Hepatic stellate cell (primary cell): ENCODE measurements at places on chromosomes 6 and 20.

DNA sequence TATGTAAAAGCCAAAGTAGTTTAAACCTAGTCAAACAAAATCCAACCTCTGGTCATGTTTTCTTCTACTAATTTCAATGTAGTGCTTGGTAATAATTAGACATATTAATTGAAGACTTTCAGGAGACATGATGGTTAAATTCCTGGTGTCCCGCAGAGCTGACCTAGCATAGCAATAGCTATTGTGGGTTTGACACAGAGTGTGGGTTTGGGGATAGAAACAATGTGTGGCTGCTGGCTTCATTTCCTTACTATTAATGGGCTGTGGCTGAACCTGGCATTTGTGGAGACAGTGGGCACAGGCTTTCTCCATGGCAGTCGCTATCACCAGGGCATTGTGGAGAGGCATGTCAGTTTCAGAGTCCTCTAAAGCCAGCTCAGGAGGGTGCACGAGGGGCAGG lies 54.1 kb upstream of the GGTLC1 start:
- DNase-seq, result no peak

- DNase-seq, result no peak
Observed at GRCh38 chr6:79223611-79224404, 10.7 kb downstream of the HMGN3 start.

GRCh38 chr6:170017603-170018320 lies 266.3 kb downstream of the ERMARD start:
- no peak for DNase-seq

DNA sequence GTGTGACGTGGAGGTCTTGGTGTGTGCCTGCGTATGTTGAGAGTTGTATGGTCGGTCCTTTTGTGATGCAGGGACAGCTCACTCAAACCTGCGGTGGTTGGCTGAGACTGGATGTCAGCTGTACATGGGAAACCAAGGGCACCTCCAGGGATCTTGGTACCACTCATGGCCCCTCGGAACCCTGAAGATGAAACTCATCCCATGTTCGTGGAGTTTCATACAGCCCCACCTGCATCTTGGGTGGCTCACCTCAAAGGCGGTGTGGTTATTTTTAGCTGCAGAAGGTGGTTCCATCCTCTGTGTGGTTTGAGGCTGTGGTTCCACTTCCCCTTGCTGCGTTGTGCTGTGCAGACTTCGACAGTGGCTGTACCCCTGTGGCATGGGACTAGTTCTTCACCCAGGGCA lies 52.6 kb upstream of the SLC22A1 start:
- DNase-seq, result no peak

DNA sequence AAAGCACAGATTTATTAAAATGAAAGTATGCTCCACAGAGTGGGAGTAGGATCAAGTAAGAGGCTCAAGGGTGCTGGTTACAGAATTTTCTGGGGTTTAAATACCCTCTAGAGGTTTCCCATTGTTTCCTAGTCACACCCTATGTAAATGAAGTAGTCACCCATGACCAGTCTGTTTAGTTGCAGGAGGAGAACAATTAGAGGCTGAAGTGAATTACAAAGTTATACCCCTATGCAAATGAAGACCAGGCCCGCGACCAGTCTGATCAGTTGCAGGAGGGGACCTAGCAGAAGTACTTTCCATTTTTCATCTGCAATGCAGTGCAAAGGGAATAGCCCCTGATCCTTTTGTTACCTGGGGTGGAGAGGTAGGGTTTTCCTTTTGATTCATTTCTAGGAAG lies 11.8 kb upstream of the FILIP1 start:
- DNase-seq, result no peak

- DNase-seq, result peak; percentile 36
Observed at GRCh38 chr6:136031982-136032381, 180.5 kb downstream of the PDE7B start.
